Osteoblast (primary cell): ENCODE measurements at places on chromosomes 12 and 14. TPM values are rescaled to one million over a fixed set of nuclear protein-coding genes. Genes with fewer than 3 reads are reported as not detected.

DNA sequence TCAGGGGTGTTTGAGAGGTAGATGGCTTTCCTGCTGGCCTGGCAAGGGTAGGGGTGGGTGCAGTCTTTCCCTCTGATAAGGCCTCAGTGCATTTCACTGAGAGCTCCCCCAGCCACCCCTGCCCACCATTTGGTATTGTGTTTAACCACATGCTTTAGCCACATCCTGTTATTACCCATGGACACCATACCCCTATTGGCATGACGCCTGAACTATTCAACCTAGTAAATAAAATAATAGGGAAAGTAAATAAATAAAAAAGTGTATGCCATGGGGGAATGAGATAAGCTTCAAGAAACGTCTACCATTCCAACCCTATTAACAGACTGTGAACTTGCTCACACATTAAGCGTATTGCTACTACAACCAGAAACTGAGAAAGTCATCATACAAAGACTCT lies 7.6 kb upstream of the LGR5 start:
- no peaks in the 10 kb centered on the region for H3K36me3 ChIP-seq
- H3K27me3 ChIP-seq, result peaks cover 24% of the 10 kb centered on the region
- H3K27ac ChIP-seq, result no peak overlapping the region
- peaks cover 2% of the 10 kb centered on the region for H3K4me1 ChIP-seq
- no peak overlapping the region for H3K4me3 ChIP-seq

DNA sequence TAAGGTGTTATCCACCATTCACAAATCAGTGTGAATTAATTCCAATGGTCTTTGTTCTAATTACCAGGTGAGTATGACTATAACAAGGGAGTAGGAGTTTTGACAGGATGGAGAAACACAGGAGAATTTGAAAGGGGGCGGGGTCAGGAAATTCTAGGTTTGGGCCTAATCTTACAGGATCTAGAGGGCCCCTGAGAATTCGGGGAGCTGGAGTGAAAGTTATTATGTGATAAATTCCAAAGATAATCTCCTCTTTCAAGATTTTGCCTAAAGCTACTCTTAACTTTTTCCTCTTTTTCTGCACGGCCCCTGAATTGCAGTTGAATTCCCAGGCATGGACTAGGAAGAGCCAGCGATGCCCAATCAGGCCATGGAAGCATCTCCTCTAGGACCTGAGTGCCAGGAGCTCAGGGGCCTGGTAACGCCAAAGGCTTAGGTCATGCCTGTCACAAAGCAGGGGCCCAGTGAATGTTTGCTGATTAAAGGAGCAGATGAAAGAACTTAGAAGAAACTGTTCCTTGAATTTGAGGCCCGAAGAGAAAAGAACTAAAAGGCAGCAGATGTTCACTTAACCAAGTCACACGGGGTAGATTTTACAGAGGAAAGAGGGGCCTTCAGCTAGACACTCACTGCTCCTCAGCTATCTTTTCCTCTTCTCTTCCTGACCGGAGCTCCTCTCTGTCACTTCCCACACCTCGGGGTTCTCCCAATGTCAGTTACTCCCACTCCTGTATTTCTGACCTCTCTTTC lies 195.5 kb downstream of the PPM1H start:
- H3K27me3 ChIP-seq, result no peaks in the 10 kb centered on the region
- no peak overlapping the region for H3K4me3 ChIP-seq
- no peaks in the 10 kb centered on the region for H3K36me3 ChIP-seq
- peak overlapping the region; percentile 7 for H3K27ac ChIP-seq
- no peak for DNase-seq

GRCh38 chr14:97381309-97381708 lies 584.1 kb downstream of the VRK1 start:
- no peaks in the 10 kb centered on the region for H3K36me3 ChIP-seq
- no peak overlapping the region for H3K4me3 ChIP-seq
- no peaks in the 10 kb centered on the region for H3K27me3 ChIP-seq

- H3K27ac ChIP-seq, result no peak overlapping the region
- peak overlapping the region; percentile 40 for H3K4me3 ChIP-seq
- DNase-seq, result peak; percentile 93
- no peaks in the 10 kb centered on the region for H3K4me1 ChIP-seq
- peaks cover 92% of the 10 kb centered on the region for H3K27me3 ChIP-seq
These were observed 352 bp downstream of the PLXNC1 start for GRCh38 chr12:94148739-94149118.

- no peaks in the 10 kb centered on the region for H3K27me3 ChIP-seq
- DNase-seq, result no peak
- H3K4me1 ChIP-seq, result peaks cover 7% of the 10 kb centered on the region
These were observed 166.6 kb upstream of the ATP2B1 start for GRCh38 chr12:89875225-89875624.

DNA sequence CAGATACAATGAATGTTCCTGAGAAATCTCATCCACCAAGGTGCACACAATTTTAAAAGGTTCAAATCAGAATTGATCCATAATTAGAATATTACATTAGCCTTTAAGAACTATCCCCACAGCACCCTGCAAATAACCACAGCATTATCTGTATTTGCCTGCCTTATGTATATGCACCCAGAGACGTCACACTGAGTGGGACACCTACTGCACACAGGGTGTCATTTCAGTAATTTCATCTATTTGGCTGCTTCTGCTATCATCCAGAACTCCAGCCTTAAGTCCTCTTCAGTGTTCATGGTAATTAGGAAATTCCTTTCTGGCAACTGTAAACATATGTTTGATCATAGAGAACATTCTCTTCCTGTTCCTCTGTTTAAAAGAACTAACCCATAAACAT lies 298.4 kb downstream of the SYT1 start:
- no peak for DNase-seq
- H3K27ac ChIP-seq, result no peak overlapping the region
- H3K4me3 ChIP-seq, result no peak overlapping the region
- H3K27me3 ChIP-seq, result no peaks in the 10 kb centered on the region
- no peaks in the 10 kb centered on the region for H3K4me1 ChIP-seq

- H3K27ac ChIP-seq, result peak overlapping the region; percentile 57
- H3K27me3 ChIP-seq, result no peaks in the 10 kb centered on the region
- H3K4me1 ChIP-seq, result peaks cover 22% of the 10 kb centered on the region
- no peak for DNase-seq
These were observed 60.4 kb downstream of the TMTC3 start for GRCh38 chr12:88202500-88202899.

- H3K4me1 ChIP-seq, result peaks cover 15% of the 10 kb centered on the region
- H3K36me3 ChIP-seq, result peaks cover 75% of the 10 kb centered on the region
- DNase-seq, result peak; percentile 80
- no peak overlapping the region for H3K4me3 ChIP-seq
- H3K27ac ChIP-seq, result peak overlapping the region; percentile 54
These were observed 43.0 kb downstream of the LRIG3 start for GRCh38 chr12:58877243-58877743.

DNA sequence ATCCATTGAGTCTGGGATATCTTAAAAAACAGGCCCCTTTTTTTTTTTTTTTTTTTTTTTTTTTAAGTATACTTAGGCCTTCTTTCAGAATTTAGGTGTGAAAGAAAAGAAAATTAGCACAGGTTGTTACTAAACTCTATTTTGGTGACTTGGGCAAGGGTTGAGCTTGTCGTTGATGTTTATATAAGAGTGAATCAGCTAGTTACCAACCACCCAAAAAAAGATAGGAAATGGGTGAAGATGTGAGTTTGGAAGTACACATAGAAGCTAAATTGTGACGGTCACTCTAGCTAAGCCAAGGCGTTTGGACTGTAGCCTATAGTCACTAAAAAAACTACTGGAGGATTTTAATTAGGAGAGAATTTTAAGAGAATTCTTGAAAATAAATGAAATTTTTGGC lies 1247.2 kb downstream of the AACS start:
- no peaks in the 10 kb centered on the region for H3K36me3 ChIP-seq
- H3K27ac ChIP-seq, result no peak overlapping the region
- no peak for DNase-seq
- H3K27me3 ChIP-seq, result no peaks in the 10 kb centered on the region

- no peaks in the 10 kb centered on the region for H3K36me3 ChIP-seq
- peak overlapping the region; percentile 62 for H3K27ac ChIP-seq
- H3K27me3 ChIP-seq, result no peaks in the 10 kb centered on the region
- no peak overlapping the region for H3K4me3 ChIP-seq
- peaks cover 27% of the 10 kb centered on the region for H3K4me1 ChIP-seq
These were observed 5.9 kb downstream of the RASSF3 start for GRCh38 chr12:64616201-64616600.

DNA sequence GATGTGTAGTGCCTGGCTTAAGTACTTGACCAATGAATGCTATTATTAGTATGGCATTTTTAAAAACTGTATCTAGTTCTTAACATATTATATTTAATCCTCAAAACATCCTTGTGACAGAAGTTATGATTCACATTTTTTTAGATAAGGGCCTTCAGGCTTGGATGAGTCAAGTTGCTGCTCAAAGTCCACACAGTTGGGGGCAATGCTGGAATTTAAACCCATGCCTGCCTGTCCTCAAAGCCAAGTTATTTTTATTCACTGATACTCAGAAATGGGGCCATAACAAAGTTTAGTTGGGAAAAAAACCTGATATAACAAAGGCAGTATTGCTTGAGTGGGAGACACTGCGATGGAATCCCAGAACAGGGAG lies 50.6 kb downstream of the RFX4 start:
- H3K4me1 ChIP-seq, result peaks cover 3% of the 10 kb centered on the region
- H3K36me3 ChIP-seq, result no peaks in the 10 kb centered on the region
- H3K4me3 ChIP-seq, result no peak overlapping the region
- peaks cover 4% of the 10 kb centered on the region for H3K27me3 ChIP-seq
- no peak for DNase-seq

DNA sequence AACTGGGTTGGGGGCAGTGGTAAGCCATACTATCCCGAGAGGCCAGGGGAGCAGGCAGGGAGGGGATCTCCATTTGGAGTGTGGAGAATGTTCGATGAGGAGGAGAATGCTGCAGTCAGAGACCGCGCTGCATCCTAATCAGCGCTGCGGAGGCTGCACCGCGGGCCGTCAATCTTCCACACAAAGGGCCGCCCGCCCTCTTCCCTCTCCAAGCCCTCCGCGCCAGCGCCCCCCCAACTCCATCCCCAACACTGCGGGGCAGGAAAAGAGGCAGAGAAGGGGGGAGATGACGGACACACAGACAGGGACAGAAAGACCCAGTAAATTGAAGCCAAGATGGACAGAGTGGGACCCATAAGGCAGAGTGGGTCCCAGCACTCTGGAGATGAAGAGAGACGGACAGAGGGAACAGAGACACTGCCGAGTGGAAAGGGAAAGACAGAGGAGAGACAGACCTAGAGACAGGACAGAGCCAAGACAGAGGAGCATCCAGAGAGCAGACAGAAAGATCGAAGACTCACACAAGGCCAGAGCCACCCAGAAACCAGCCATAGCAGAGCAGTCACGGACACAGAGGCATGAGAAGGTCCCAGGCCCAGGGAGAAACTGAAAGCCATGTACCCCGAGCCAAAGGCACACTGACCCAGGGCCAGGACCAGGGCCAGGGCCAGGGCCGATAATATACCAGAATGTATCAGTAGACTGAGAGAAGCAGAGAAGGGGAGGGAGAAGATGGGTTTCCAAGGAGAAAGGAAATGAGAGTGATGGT lies 3.5 kb downstream of the CISTR start:
- H3K4me3 ChIP-seq, result no peak overlapping the region
- H3K4me1 ChIP-seq, result peaks cover 14% of the 10 kb centered on the region
- DNase-seq, result no peak
- H3K36me3 ChIP-seq, result no peaks in the 10 kb centered on the region
- no peak overlapping the region for H3K27ac ChIP-seq

DNA sequence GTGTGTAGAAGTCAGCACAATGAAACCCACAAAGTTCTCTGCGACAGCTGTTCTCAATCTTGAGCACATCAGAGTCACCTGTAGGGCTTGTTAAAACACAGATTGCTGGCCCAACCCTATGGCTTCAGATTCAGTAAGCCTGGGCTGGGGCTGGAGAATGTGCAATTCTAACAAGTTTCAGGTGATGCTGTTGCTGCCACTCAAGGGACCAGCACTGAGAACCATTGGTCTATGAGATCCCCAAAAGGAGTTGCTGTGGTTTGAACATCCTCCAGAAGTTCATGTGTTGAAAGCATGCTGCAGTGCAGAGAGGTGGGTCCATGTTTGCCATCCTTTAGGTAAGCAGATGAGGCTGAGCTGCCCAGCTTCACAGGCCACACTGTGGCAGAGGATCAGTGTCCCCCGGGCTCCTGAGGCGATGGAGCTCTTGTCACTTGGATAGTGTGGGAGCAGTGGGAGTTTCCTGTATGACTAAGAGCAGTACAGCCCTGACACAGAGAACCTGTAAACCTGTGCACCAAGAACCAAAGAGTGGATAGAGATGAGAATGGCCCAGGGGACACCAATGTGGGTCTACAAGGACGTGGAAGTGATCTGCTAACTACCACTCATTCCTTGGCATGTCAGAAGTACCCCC lies 8.0 kb upstream of the RTRAF start:
- H3K4me1 ChIP-seq, result no peaks in the 10 kb centered on the region
- no peak for DNase-seq
- H3K36me3 ChIP-seq, result no peaks in the 10 kb centered on the region

DNA sequence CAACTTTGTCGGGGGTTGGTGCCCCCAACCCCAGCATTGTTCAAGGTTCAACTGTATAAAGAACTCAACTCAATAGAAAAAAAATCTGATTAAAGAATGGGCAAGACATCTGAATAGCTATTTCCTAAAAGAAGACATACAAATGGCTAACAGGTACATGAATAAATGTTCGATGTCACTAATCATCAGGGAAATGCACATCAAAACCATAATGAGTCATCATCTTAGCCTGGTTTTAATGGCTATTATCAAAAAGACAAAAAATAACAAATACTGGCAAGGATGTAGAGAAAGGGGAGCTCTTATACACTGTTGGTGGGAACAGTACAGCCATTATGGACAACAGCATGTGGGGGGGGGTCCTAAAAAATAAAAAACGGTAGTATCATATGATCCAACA lies 28.7 kb downstream of the NPAS3 start:
- H3K4me3 ChIP-seq, result no peak overlapping the region
- no peaks in the 10 kb centered on the region for H3K4me1 ChIP-seq
- H3K27ac ChIP-seq, result no peak overlapping the region
- H3K27me3 ChIP-seq, result no peaks in the 10 kb centered on the region
- no peak for DNase-seq
- no peaks in the 10 kb centered on the region for H3K36me3 ChIP-seq

- H3K27me3 ChIP-seq, result no peaks in the 10 kb centered on the region
- no peak for DNase-seq
- no peaks in the 10 kb centered on the region for H3K4me1 ChIP-seq
These were observed 36.1 kb upstream of the PRICKLE1 start for GRCh38 chr12:42625611-42626010.

GRCh38 chr12:129868575-129868974 lies 35.2 kb downstream of the TMEM132D start:
- H3K4me1 ChIP-seq, result no peaks in the 10 kb centered on the region
- no peaks in the 10 kb centered on the region for H3K36me3 ChIP-seq
- DNase-seq, result no peak
- H3K27me3 ChIP-seq, result no peaks in the 10 kb centered on the region

DNA sequence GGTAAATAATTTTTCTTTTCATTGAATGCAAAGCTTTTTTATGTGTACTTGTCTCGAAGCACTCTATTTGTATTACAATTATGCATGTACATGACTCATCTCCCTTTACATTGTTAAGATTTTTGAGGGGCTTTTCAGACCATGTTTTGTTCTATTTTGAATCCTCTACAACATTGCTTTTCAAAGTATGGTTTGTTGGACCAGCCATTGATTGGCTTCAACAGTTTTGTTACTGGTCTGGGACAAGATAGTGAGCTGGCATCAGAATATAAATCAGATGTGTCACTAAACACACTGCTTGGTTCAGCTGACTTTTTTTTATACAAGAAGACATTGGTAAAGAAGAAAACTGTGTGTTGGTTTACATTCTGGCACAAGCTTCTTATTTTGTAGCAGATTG lies 122.3 kb downstream of the MON2 start:
- peaks cover 8% of the 10 kb centered on the region for H3K36me3 ChIP-seq
- no peaks in the 10 kb centered on the region for H3K27me3 ChIP-seq
- peak; percentile 5 for DNase-seq
- H3K27ac ChIP-seq, result peak overlapping the region; percentile 38
- H3K4me1 ChIP-seq, result peaks cover 13% of the 10 kb centered on the region
- no peak overlapping the region for H3K4me3 ChIP-seq

The HOXC11 gene
- total RNA-seq, result 1.1 and 1.5 TPM in 2 replicates

The PRB2 gene
- total RNA-seq, result not detected in 2 replicates

The CLEC7A gene
- total RNA-seq, result under 0.01 and 0.36 TPM in 2 replicates

The LRRC43 gene
- total RNA-seq, result 1.8 and 2.9 TPM in 2 replicates

The SIX1 gene
- total RNA-seq, result 18.1 and 21.5 TPM in 2 replicates

The RPS26 gene
- total RNA-seq, result 162 and 459 TPM in 2 replicates
